Renal cortical epithelial cell (primary cell): ENCODE measurements at places on chromosomes 2 and 18. TPM values are rescaled to one million over a fixed set of nuclear protein-coding genes. Genes with fewer than 3 reads are reported as not detected.

Gene POTEF
- total RNA-seq = not detected in 2 replicates

Gene ANO7
- 1.2 and 1.8 TPM in 2 replicates for total RNA-seq

Gene DHX57
- total RNA-seq = 20.0 and 36.1 TPM in 2 replicates

Gene BCL11A
- 0.80 and 1.0 TPM in 2 replicates for total RNA-seq

Gene FSHR
- total RNA-seq = 0.05 TPM in 1 of 2 replicates, not detected in the other

Gene LOXL3
- 1.0 and 1.1 TPM in 2 replicates for total RNA-seq

Gene MARS2
- total RNA-seq = 8.9 and 10.5 TPM in 2 replicates

Gene SH3RF3
- under 0.01 and 0.40 TPM in 2 replicates for total RNA-seq

DNA sequence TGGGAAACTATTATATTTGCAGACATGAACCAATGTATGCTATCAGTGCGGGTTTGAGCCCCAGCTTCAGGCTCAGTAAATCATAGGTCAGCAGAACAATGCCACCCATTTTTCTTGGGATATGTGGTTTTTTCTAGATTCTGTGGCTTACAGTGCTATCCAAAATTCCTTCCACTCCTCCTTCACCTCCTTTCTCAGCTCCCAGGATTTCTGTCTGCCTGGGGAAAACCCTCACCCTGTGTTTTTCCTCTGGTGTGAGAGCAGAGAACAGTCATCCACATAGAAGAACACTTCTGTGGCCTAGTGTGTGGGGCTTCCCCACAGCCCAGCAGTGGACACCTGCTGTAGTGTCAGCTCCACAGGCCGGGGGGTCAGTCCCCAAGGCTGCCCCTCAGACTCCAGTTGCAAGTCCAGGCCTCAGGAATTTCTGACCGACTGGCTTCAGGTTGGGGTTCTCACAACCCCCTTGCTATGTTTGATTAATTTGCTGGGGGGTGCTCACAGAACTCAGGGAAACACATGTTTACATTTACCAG, 238.2 kb downstream of the LDLRAD4 start:
- DNase-seq = no peak

DNA sequence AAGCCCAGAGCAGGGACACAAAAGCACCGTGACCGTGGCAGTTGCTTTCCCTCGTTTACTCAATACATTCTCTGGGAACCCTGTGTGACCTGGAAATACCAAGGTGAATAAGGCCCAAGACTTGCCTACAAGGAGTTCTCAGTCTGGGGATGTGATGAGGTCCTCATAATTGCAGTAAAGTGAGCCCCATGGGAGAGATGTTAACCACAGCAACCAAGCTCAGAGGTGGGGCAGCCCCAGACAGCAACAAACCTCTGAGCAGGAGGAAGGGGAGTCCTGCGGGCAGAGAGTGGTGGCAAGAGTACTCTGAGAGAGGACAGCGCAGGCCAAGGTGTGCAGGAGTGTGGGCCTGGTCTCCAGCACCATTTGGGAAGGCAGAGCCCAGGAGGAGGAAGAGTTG, 91.6 kb downstream of the TTC32 start:
- DNase-seq = no peak

- no peak for DNase-seq
Observed at GRCh38 chr2:178874529-178875240, 67.5 kb upstream of the TTN start.

- no peak for DNase-seq
Observed at GRCh38 chr2:25274868-25275574, 66.7 kb downstream of the DNMT3A start.

GRCh38 chr18:8623549-8624106, 14.4 kb downstream of the RAB12 start:
- peak; percentile 65 for DNase-seq

DNA sequence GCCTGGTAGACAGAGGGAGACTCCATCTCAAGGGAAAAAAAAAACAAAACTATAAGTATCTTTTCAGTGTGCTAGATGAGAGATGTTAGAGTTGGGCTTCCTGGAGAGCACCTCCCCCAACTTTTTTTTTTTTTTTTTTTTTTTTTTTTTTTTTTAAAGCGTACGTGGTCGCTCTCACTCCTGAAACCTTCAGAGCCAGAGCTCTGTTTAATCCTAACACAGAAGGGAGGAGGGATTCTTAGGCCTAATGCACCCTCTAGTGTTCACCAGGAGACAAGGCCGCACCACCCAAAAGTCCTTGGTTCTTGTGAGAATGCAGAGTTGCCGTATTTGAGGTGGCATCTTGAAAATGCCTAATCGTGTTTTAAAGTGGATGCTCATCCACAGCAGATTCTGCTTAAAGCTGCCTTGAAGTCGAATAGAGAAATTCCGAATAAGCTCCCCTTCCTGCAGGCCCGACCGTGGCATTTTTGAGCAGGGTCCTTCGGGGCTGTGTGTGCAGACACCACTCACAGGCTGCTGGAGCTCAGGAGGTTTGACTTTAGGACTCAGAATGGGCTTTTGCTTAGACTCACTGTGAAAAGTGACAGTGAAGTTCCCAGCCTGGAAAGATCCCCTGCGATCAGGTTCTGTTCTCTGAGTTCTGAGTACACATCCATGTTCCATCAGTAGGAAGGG, 252.6 kb downstream of the AGAP1 start:
- DNase-seq = peak; percentile 84

- no peak for DNase-seq
Observed at GRCh38 chr18:24231773-24232735, 93.2 kb downstream of the CABYR start.

- DNase-seq = no peak
Observed at GRCh38 chr2:51711766-51712165, 679.8 kb upstream of the NRXN1 start.
